Osteocyte (in vitro differentiated cells): ENCODE measurements at places on chromosomes 12 and 14. TPM values are rescaled to one million over a fixed set of nuclear protein-coding genes. Genes with fewer than 3 reads are reported as not detected.

Gene A2ML1
- not detected in 2 replicates for total RNA-seq

Gene PARP11
- 6.7 and 8.7 TPM in 2 replicates for total RNA-seq

Gene ADGRD1
- total RNA-seq = 1.0 and 1.5 TPM in 2 replicates

Gene CDCA3
- 8.0 and 9.2 TPM in 2 replicates for total RNA-seq

Gene EML5
- 0.18 and 0.19 TPM in 2 replicates for total RNA-seq

Gene PRPF39
- 41.7 and 44.5 TPM in 2 replicates for total RNA-seq

Gene SPTB
- 0.26 and 0.35 TPM in 2 replicates for total RNA-seq

Gene MSI1
- 1.0 and 1.3 TPM in 2 replicates for total RNA-seq

Gene OTX2
- not detected in 2 replicates for total RNA-seq

Gene GLS2
- total RNA-seq = 0.31 TPM in 1 of 2 replicates, not detected in the other

Gene GCH1
- total RNA-seq = 0.31 and 0.43 TPM in 2 replicates

Gene CD9
- 77.1 and 84.5 TPM in 2 replicates for total RNA-seq

Gene OTOGL
- 0.19 and 0.21 TPM in 2 replicates for total RNA-seq

Gene ANKS1B
- total RNA-seq = 0.29 and 0.70 TPM in 2 replicates

Gene GUCY2C
- total RNA-seq = not detected in 2 replicates

Gene KCNMB4
- 1.1 and 1.5 TPM in 2 replicates for total RNA-seq

Gene IQSEC3
- 0.37 and 0.56 TPM in 2 replicates for total RNA-seq

Gene ATP2B1
- total RNA-seq = 45.5 and 46.6 TPM in 2 replicates

Gene DTX1
- total RNA-seq = not detected in 2 replicates

Gene CIT
- 9.7 and 10.2 TPM in 2 replicates for total RNA-seq

Gene RDH5
- total RNA-seq = 4.1 and 5.9 TPM in 2 replicates

Gene PLEKHD1
- 0.08 and 0.10 TPM in 2 replicates for total RNA-seq

Gene FAM186B
- 0.30 and 0.50 TPM in 2 replicates for total RNA-seq

Gene ZDHHC22
- total RNA-seq = 0.10 and 0.16 TPM in 2 replicates

Gene CLEC1B
- not detected in 2 replicates for total RNA-seq

Gene DPF3
- total RNA-seq = 5.3 and 5.8 TPM in 2 replicates

Gene KRT74
- not detected in 2 replicates for total RNA-seq

Gene PTGDR
- not detected in 2 replicates for total RNA-seq

Gene P2RX7
- 0.08 and 0.30 TPM in 2 replicates for total RNA-seq

Gene PTPN6
- 0.29 and 0.94 TPM in 2 replicates for total RNA-seq

Gene ABCD2
- not detected in 2 replicates for total RNA-seq

Gene TMEM52B
- total RNA-seq = not detected in 2 replicates

Gene IL31
- total RNA-seq = not detected in 2 replicates

Gene TRPV4
- total RNA-seq = 1.3 and 1.6 TPM in 2 replicates

Gene ADIPOR2
- 40.2 and 43.5 TPM in 2 replicates for total RNA-seq

Gene TMEM30B
- total RNA-seq = 1.2 and 1.3 TPM in 2 replicates

Gene TMEM229B
- 0.37 and 0.51 TPM in 2 replicates for total RNA-seq

Gene CLSTN3
- total RNA-seq = 12.0 and 14.4 TPM in 2 replicates

Gene ARHGAP9
- 1.5 and 2.1 TPM in 2 replicates for total RNA-seq
